H1 (cell line): ENCODE measurements at places on chromosomes 16 and 17. TPM values are rescaled to one million over a fixed set of nuclear protein-coding genes. Genes with fewer than 3 reads are reported as not detected.

The CACNG5 gene
- total RNA-seq = 1.3 and 2.2 TPM in 2 replicates

The PRR35 gene
- 0.50 and 0.61 TPM in 2 replicates for total RNA-seq

The AGRP gene
- total RNA-seq = not detected in 2 replicates

The TBC1D16 gene
- total RNA-seq = 109 and 111 TPM in 2 replicates

The LLGL1 gene
- 71.3 and 72.8 TPM in 2 replicates for total RNA-seq

The AP1G1 gene
- 67.9 and 68.4 TPM in 2 replicates for total RNA-seq

The ETV4 gene
- 137 and 143 TPM in 2 replicates for total RNA-seq

The MAP2K3 gene
- 32.4 and 33.5 TPM in 2 replicates for total RNA-seq

The ATP2A3 gene
- total RNA-seq = 32.0 and 32.5 TPM in 2 replicates

The PRKCB gene
- total RNA-seq = 12.1 and 13.0 TPM in 2 replicates

The RGS11 gene
- 0.84 and 1.1 TPM in 2 replicates for total RNA-seq

The KRTAP4-9 gene
- total RNA-seq = not detected in 2 replicates

The CEP95 gene
- 50.8 and 51.5 TPM in 2 replicates for total RNA-seq

The CD19 gene
- 0.21 and 0.65 TPM in 2 replicates for total RNA-seq

The SLC12A3 gene
- total RNA-seq = not detected in 2 replicates

- H3K4me3 ChIP-seq = peak overlapping the region; percentile 68
- H3K27me3 ChIP-seq = peaks cover 19% of the 10 kb centered on the region
- no peaks in the 10 kb centered on the region for H3K36me3 ChIP-seq
- DNase-seq = no peak
Measured at GRCh38 chr17:21276264-21276588, 8.3 kb upstream of the MAP2K3 start.

- no peaks in the 10 kb centered on the region for H3K4me1 ChIP-seq
- H3K27ac ChIP-seq = no peak overlapping the region
- H3K27me3 ChIP-seq = no peaks in the 10 kb centered on the region
- no peaks in the 10 kb centered on the region for H3K36me3 ChIP-seq
- no peak overlapping the region for H3K4me3 ChIP-seq
Measured at GRCh38 chr17:58679263-58680037, 12.4 kb downstream of the TEX14 start.

- H3K27ac ChIP-seq = no peak overlapping the region
- H3K4me1 ChIP-seq = no peaks in the 10 kb centered on the region
- no peak for DNase-seq
- H3K27me3 ChIP-seq = no peaks in the 10 kb centered on the region
- H3K36me3 ChIP-seq = peaks cover 8% of the 10 kb centered on the region; the same call in 1 of the 2 replicates
Measured at GRCh38 chr16:56480776-56481467, 29.6 kb downstream of the OGFOD1 start.

GRCh38 chr17:82858376-82859126 is 18.7 kb upstream of the ZNF750 start:
- H3K4me3 ChIP-seq = no peak overlapping the region
- no peak overlapping the region for H3K27ac ChIP-seq
- H3K36me3 ChIP-seq = peaks cover 10% of the 10 kb centered on the region; the same call in 1 of the 2 replicates
- H3K4me1 ChIP-seq = no peaks in the 10 kb centered on the region
- no peak for DNase-seq

GRCh38 chr17:61048376-61049106 is 351.1 kb upstream of the TBX2 start:
- no peak overlapping the region for H3K27ac ChIP-seq
- no peaks in the 10 kb centered on the region for H3K4me1 ChIP-seq
- H3K36me3 ChIP-seq = no peaks in the 10 kb centered on the region
- H3K27me3 ChIP-seq = no peaks in the 10 kb centered on the region

GRCh38 chr16:62967163-62967562 is 930.9 kb upstream of the CDH8 start:
- no peak overlapping the region for H3K27ac ChIP-seq
- H3K36me3 ChIP-seq = no peaks in the 10 kb centered on the region
- no peak overlapping the region for H3K4me3 ChIP-seq
- no peak for DNase-seq
- H3K27me3 ChIP-seq = no peaks in the 10 kb centered on the region

- H3K36me3 ChIP-seq = no peaks in the 10 kb centered on the region
- H3K27me3 ChIP-seq = no peaks in the 10 kb centered on the region
- no peak overlapping the region for H3K4me3 ChIP-seq
- H3K4me1 ChIP-seq = no peaks in the 10 kb centered on the region
Measured at GRCh38 chr17:70804161-70804560, 634.8 kb downstream of the KCNJ2 start.

DNA sequence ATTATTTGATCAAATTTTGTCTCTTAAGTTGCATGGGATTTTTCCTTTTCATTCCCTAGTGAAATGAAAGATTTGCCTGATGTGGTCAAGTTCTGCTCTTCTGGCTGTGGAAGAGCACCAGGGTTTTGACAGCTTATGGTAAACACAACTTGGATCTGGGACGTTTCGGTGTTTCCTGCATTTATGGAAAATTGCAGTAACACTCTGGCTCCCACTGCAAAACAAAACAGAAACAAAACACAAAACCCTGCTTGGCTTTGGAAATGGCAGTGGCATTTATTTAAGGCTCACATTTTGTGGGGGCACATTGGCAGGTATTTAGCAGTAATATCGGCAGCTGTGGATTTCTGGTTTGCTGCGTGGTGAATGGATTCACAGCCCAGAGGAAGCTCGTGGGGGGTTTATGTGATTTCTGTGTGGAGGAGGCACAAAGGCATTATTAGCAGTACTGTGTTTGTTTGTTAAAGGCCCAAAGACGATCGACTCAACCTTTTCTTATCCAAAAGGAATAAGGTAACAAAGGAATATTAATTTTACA is 377.8 kb downstream of the SNX29 start:
- H3K27ac ChIP-seq = no peak overlapping the region
- H3K4me3 ChIP-seq = no peak overlapping the region
- H3K27me3 ChIP-seq = no peaks in the 10 kb centered on the region
- H3K36me3 ChIP-seq = no peaks in the 10 kb centered on the region
- H3K4me1 ChIP-seq = no peaks in the 10 kb centered on the region
- no peak for DNase-seq

GRCh38 chr17:77898521-77899434 is 59.7 kb upstream of the TNRC6C start:
- no peak overlapping the region for H3K4me3 ChIP-seq
- H3K27me3 ChIP-seq = no peaks in the 10 kb centered on the region
- H3K4me1 ChIP-seq = no peaks in the 10 kb centered on the region
- no peak for DNase-seq
- no peak overlapping the region for H3K27ac ChIP-seq

- H3K4me1 ChIP-seq = no peaks in the 10 kb centered on the region
- no peak overlapping the region for H3K4me3 ChIP-seq
- no peak for DNase-seq
- no peaks in the 10 kb centered on the region for H3K36me3 ChIP-seq
Measured at GRCh38 chr17:78304549-78305037, 55.3 kb downstream of the SOCS3 start.

DNA sequence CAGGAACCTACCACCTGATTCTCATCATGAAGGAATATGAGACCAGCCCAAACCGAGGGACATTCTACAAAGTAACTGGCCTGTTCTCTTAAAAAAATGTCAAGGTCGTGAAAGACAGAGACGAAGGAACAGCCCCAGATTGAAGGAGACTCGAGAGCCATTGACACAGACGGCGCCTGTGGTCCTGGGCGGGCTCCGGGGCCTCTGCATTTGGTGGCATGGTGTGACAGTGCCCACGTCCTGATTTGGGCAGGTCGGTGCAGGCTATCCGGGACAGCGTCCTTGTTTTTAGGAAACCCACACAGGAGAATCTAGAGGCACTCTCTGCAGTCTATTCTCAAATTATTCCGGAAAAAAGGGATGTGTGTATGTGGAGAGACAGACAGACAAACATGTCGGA is 64.1 kb downstream of the ADCY9 start:
- H3K36me3 ChIP-seq = no peaks in the 10 kb centered on the region
- no peaks in the 10 kb centered on the region; the same call in none of the 2 replicates for H3K4me1 ChIP-seq
- H3K27ac ChIP-seq = no peak overlapping the region
- H3K27me3 ChIP-seq = no peaks in the 10 kb centered on the region
- H3K4me3 ChIP-seq = no peak overlapping the region

- H3K27me3 ChIP-seq = no peaks in the 10 kb centered on the region
- peaks cover 8% of the 10 kb centered on the region; the same call in 1 of the 2 replicates for H3K36me3 ChIP-seq
- H3K27ac ChIP-seq = no peak overlapping the region
- no peak overlapping the region for H3K4me3 ChIP-seq
- no peak for DNase-seq
Measured at GRCh38 chr16:15874745-15875314, 13.6 kb downstream of the CEP20 start.

DNA sequence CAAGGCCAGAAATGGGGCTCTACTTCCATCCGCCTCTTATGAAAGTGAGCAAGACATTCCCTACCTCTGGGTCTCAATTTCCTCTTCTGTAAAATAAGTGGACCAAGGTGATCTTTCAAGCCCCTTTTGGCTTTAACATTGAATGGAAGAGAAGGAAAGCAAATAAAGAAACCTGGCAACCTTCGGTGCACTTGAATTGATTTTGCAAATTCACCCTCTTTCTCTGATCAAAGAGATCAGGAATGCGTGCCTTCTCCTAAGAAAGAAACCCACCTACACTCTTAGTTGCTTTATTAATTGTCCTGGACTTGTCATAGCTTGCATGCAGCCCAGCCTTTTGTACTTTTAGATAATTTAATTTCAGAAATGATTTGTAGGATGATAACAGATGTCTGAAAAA is 3.0 kb downstream of the MSI2 start:
- no peak for DNase-seq
- peak overlapping the region; percentile 13; the same call in 1 of the 2 replicates for H3K4me3 ChIP-seq
- peaks cover 8% of the 10 kb centered on the region for H3K27me3 ChIP-seq
- peak overlapping the region; percentile 53; the same call in 1 of the 2 replicates for H3K27ac ChIP-seq
- peaks cover 8% of the 10 kb centered on the region; the same call in 1 of the 2 replicates for H3K4me1 ChIP-seq
- peaks cover 10% of the 10 kb centered on the region; the same call in 1 of the 2 replicates for H3K36me3 ChIP-seq

GRCh38 chr16:64782484-64782883 is 339.4 kb downstream of the CDH11 start:
- DNase-seq = no peak
- H3K4me1 ChIP-seq = no peaks in the 10 kb centered on the region
- H3K27me3 ChIP-seq = no peaks in the 10 kb centered on the region
- no peak overlapping the region for H3K4me3 ChIP-seq
- H3K27ac ChIP-seq = no peak overlapping the region

- DNase-seq = no peak
- H3K4me1 ChIP-seq = peaks cover 18% of the 10 kb centered on the region
- H3K27ac ChIP-seq = no peak overlapping the region
- H3K27me3 ChIP-seq = no peaks in the 10 kb centered on the region
Measured at GRCh38 chr17:73823684-73824083, 179.4 kb upstream of the SDK2 start.

DNA sequence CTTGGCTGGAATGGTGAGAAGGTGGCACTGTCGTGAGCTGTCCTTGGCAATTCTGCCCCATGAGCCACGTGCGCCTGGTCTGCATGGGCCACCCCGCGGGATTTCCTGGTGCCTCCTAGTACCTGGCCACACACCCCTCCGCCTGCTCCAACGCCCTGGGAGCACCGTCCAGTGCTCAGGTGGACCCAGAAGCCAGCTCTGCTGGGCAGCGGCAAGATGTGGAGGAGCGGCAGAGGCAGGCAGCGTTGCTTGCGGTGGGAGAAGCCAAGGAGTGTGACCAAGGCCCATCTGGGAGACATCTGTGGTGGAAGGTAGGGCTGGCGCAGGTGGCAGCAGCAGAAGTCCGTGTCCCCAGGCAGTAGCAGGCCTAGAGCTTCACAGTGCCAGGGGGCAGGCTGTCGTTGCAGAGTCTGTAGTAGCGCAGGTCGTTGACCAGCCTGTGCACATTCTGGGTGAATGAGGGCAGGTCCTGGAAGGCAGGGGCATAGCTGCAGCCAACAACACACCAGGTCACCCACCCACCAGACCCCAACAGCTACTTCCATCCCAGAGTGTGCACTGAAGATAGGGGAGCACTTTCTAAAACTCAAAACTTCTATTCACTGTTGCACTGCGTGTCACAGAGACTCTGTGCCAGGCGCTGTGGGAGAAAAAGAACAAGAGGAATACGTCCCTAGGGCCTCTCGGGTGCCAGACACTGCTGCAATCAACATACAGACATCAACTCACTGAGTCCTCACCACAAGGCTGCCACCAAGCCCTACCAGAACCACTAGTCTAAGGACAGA is 34.9 kb upstream of the GSG1L start:
- H3K4me3 ChIP-seq = no peak overlapping the region
- no peak for DNase-seq
- no peaks in the 10 kb centered on the region for H3K27me3 ChIP-seq

DNA sequence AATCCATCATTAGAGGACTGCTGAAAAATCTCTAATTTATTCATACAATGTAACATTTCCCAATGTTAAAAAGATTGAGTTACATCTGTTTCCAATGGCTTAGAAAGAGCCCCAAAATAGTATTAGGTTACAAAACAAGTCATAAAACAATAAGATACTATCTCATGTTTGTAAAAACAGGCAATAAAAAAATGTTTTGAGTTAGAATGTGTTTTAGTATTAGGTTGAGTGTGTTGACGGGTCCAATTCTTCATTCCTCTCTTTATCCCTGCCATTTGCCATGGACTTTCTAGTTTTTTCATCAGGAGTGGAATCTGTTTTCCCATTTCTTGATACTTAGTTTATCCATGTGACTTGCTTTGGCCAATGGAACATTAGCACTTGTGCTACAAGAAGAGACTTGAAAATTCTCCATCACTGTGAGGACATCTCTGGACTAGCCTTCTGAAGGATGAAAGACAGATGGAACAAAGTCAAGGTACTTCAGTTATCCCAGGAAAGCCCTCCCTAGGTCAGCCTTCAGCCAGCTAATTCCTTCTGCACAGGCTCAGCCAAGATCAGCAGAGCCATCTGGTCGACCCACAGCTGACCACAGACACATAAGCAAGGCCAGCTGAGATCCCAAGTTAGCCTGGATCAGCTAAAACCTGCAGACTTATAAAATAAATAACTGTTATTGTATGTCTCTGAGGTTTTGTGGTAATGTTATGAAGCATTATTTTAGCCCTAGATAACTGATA is 83.3 kb downstream of the HS3ST3A1 start:
- no peak for DNase-seq
- H3K27me3 ChIP-seq = no peaks in the 10 kb centered on the region

GRCh38 chr17:56098746-56099145 is 54.5 kb upstream of the ANKFN1 start:
- no peak overlapping the region for H3K4me3 ChIP-seq
- no peak overlapping the region for H3K27ac ChIP-seq
- H3K27me3 ChIP-seq = no peaks in the 10 kb centered on the region
- DNase-seq = no peak
- no peaks in the 10 kb centered on the region for H3K4me1 ChIP-seq

DNA sequence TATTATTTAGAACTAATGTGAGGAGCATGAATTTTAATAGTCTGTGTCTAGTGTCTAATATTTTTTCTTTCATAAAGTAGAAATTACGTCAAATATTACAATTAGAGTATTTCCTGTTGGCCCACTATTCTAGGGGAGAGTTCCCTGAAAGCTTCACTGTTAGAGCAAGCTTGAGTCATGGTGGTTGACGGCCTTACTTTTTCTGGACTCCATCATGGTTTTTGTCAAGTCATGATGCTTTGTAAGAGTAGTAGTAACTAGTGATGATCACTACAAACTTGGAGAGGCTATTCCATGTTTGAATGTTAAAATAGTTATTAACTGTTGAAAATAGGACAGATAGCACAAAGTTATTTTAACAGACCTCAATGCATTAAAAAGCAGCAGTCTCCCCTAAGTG is 1.7 kb downstream of the PSMD11 start:
- peaks cover 4% of the 10 kb centered on the region; the same call in 1 of the 2 replicates for H3K4me1 ChIP-seq
- DNase-seq = no peak
- no peaks in the 10 kb centered on the region for H3K36me3 ChIP-seq
- 0 out of 2 replicates have a peak, but pooled peaks cover 2% of the 10 kb centered on the region for H3K27me3 ChIP-seq
- H3K27ac ChIP-seq = no peak overlapping the region

- no peak for DNase-seq
- H3K36me3 ChIP-seq = no peaks in the 10 kb centered on the region
- H3K27me3 ChIP-seq = no peaks in the 10 kb centered on the region; the same call in 1 of the 2 replicates
Measured at GRCh38 chr17:27420211-27420950, 35.9 kb upstream of the KSR1 start.
